RPMI7951 (cell line): ENCODE measurements at places on chromosomes 5 and 9.

DNA sequence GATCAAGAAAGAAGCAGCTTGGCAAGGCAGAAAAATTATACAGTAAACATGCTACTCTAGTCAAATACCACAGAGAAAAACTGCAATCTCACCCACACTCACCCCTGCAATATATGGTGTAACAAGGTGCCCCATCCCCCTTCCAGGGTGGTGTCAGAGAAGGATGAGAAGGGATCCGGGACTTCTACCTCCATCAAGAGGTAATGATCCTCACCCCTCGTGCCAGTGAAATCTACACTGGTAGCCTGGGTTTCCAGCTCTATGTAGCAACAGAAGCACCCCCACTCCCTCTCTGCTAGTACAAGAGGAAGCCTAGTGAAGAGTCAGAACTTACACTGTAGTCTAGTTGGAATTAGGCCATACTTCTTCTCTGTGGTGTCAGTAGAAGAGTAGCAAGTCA, 18.9 kb downstream of the SLCO4C1 start:
- no peak for DNase-seq

- DNase-seq: peak; percentile 54
Observed at GRCh38 chr5:140345919-140346347, 470 bp downstream of the HBEGF start.

GRCh38 chr5:179113945-179114641, 53.9 kb downstream of the ZNF354C start:
- no peak for DNase-seq

DNA sequence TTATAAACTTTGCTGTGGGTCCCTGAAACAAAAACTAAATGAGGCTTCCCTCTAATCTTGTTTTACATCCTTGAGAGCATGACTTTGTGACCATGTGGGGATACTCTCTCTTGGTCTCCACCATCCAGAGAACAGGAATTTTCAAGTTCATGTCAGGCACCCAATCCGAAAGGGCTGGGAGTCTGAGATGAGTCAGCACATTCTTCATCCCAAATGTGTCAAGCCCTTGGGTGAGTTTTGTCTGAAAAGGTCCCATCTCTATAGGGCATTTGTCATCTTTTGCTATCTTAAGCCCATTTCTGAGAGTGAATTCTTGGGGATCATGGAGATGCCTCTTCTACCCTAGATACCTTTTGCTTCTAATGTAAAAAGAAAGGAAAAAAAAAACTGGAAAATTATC, 26.9 kb upstream of the RAPGEF6 start:
- peak; percentile 23 for DNase-seq

DNA sequence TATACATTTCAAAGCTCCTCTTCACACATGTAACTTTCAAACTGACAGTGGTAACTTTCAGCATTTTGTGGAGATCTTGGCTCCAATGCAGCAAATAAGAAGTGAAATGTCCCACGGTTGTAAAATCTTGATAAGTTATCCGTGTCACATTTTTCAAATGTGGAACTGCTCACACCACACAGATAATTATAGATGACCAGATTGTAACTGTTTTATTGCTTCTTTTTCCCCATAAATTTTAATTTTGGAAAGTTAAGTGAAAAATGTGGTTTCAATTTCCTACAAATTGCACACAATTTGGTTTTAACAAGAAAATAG, 347.1 kb downstream of the EBF1 start:
- no peak for DNase-seq

GRCh38 chr5:171432076-171432475, 12.6 kb downstream of the FGF18 start:
- DNase-seq: no peak
